ENCODE measurements at places on chromosomes 2 and 18.

GRCh38 chr2:143758629-143759330 lies 629.6 kb downstream of the ARHGAP15 start:
- no peak for DNase-seq

DNA sequence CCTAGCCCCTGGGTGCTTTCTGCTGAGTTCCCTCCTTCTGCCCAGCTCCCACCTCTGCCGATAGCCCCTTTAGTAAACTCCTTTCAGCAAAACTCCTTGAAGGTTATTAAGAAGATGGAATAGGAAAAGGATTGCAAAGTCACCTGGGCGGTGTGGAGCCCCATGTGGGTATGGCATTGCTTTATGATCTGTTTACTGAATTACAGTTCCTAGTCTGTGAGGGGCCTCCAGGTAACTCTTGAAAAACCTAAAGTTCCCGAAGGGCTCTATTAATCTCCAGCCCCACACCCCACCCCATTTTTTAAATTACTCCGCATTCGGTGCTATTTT lies 116.9 kb upstream of the UXS1 start:
- no peak for DNase-seq

DNA sequence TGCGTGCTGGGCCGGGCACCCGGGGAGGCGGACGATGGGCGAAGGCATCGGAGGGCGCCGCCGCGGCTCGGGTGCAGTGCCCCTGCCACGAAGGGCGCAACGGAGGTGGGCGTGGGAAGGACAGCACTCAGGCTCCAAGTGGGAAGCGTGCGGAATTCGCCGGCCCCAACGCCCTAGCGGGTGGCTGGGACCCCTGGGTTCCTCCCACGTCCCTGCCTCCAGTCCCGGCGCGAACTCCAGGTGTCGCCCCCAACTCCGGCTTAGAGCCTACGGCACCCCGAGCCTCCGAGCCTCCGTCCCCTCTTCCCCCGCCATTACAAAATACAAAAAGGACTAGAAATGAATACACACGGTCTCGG lies 1.3 kb downstream of the CYP27C1 start:
- peak; percentile 37 for DNase-seq

DNA sequence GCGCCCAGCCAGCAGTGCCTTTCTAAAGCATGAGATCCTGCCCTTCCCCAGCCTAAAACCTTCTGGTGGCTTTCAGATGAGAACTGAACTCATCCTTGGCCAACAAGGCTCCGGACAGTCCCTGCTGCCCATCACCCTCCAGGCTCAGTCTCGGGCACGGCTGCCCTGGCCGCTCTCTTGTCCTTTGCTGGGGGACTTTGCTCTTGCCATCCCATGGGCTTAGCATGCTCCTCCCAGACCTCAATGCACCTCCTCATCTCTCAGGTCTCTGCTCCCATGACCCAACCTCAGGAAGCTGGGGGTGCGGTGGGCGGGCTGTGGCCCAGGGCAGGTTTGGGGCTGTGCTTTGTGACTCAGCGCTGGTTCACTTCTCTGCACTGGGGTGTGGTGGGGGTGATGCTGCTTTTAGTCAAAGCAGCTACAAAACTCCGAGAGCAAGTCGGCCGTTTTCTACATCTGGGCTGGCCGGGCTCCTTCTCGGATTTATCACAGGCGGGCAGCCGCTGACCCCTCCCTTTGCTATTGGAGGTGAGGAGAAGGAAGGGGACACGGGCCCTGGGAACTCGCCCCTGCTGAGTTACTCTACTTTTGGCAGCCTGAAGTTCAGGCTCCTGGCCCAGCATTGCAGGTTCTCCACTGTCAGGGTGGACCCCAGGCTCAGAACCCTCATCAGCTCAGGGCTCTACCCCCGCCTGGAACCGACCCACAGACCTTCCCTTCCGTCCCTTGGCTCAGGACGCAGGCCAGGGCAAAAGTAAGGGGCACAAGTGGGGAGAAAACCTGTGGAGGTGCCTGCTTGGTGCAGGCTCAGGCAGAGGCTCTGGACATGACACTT lies 90.6 kb upstream of the TAF1B start:
- DNase-seq = no peak

DNA sequence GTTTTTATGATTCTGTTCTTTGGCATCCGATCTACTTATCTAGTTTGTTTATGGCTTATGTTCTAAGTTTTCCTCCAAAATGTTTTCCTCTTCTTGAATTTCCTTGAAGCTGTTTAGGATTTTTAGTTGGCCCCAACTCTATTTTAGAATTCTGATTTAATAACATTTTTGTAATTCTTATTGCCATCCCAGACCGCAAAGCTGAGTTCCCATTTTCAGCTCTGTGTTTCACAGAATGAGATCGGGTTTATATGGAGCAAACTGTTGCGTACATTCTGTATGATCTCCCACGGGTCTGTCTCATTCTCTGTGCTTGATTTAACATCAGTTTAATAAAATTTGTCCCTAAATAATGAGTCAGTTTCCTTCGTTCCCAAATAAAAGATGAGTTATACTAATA lies 59.3 kb downstream of the DPP4 start:
- DNase-seq = no peak

- no peak for DNase-seq
Measured at GRCh38 chr2:72955228-72956049, 38.1 kb downstream of the EMX1 start.

- peak; percentile 61 for DNase-seq
Measured at GRCh38 chr2:113233593-113234550, 44.8 kb downstream of the PAX8 start.

DNA sequence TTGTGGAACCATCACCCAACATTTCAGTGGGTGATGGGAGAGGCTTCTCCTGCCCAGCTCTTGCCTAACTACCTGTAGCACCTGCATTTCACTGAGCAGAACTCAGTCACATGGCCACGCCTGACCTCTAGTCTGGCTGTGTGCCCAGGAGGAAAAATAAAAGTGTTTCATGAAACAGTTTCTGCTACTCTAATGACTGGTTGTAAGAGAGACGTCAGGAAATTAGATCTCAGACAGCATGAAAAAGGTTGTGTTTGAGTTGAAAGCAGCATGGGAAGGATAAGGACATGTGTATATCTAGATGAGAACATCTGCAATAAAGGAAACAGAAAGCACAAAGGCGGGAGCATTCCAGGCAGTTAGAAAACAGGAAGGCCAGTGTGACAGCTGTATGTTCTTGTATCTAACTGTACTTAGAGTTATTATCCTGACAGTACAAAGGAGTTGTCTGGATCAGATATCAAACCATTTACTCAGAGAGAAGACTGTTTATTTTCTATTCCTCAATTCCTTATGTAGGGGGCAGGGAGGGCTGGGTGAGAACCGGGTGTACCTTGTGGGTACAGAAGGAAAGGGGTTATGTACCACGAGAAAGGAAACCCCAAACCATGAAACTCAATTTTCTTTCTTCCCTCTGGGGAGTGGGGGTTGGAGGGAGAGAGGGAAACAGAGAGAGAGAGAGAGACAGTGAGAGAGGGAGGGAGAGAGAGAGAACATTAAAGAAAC lies 307.4 kb upstream of the VWC2L start:
- no peak for DNase-seq

DNA sequence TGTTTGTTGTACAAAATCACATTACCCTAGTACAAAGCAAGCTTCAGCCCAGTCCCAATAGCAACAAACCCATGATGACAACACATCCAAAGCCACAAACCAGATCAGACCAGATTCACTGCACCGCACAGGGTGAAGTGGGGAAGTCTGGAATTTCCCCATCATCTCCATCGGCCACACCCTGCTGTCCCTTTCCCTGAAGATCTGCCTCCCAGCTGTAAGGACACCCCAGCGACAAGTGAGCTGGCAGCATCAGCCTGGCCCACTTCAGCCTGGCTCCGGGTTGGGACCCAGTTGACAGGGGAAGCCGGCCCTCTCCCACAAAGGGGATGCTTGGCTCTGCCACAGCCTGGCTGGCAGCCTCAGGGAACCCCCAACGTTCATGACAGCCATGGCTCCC lies 207.6 kb downstream of the MGAT5 start:
- DNase-seq = no peak

DNA sequence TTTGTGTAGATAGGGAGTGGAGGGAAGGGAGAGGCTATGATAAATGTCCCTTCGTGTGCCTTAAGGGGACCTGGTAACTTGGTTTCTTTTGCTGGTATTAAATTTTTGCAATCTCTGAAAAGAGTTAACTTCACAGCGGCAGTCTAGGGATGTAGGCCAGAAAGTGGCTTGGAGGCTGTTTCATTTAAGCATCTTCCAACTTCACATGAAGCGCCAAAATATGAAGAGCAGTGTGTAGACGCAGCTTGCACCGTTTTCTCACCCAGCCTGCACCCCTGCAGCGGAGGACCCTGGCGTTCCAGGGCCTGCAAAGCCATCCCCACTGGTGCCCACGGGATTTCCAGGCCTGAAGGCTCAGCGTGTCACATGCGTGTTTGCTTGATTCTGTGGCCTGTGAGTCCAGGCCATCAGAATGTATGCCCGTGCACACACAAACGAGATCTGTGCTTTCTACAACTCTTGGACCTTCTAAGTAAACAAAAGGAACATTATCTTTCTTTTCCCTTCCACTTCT lies 87.2 kb upstream of the EPB41L3 start:
- DNase-seq = no peak

DNA sequence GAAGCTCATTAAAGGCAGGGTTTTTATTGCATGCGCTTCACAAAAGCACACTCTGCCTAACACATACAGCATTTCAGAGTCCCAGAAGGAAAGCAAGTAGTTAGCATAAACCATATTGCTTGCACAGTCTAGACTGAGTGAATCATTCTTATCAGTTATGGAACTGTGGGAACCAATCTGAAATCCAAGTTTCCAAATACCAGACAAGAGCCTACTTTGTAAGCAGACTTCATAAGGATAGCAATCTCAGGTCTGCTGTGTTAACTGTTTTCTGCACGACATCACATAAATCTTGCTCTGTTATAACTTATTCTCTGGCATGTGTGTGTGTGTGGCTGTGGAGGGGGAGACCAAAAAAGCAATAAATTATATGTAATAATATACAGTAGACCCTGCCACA lies 608.1 kb upstream of the REG3G start:
- DNase-seq = no peak

DNA sequence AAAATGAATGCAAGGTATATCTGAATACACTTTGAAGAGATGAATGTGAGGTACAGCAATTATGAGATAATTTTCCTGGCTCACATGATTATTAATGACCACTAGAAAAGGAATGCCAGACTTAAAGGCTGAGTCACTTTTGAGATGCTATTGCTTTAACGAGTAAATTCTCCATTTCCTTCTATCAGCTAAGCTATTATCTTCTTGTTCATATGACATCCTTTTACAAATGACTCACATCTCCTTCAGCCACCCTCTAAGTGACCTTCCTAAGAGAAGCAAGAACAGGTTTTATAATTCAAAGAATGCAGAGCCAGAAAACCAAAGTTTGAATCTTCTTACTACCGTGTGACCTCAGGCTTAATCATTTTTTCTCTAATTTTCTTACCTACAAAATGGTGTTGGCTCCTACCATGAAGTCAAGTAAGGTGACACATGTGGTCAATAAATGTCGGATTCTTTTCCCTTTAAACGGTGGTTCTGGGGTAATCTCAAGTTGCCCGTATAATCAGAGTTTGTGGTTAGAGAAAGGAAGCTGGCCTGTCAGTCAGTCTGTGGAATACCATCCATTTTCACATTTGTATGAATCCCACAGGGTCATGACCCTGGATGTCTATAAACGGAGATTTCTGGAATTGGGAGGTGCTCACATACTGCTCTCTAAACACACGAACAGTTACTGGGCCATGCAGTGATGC lies 184.0 kb upstream of the PID1 start:
- DNase-seq = no peak

GRCh38 chr2:15223887-15224286 lies 337.2 kb downstream of the NBAS start:
- no peak for DNase-seq

GRCh38 chr2:23712756-23713151 lies 214.2 kb downstream of the ATAD2B start:
- DNase-seq = no peak

- no peak for DNase-seq
Measured at GRCh38 chr2:241910604-241911520, 41.3 kb downstream of the RTP5 start.

GRCh38 chr2:85951351-85952067 lies 62.7 kb upstream of the ST3GAL5 start:
- DNase-seq = no peak

GRCh38 chr18:56294484-56295183 lies 343.8 kb downstream of the TXNL1 start:
- no peak for DNase-seq

DNA sequence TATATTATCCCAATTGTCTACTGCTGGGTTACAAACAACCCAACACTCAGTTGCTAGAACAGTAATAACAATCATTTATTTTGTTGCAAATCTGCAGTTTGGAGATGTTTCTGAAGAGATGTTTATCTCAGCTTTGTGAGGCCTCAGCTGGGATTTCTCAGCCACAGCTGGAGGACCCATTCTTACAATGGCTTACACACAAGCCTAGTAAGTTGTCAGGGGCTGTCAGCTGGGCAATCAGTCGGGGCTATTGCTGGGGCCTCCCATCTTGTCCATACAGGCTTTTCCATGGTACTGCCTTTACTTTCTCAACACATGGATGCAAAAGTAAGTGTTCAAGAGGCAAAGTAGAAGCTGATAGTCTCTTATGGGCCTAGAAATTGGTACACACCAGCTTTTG lies 491.7 kb upstream of the NXPH2 start:
- DNase-seq = no peak

Measured in 8988T (cell line).